ENCODE measurements at places on chromosomes 2 and 18.

- no peaks in the 10 kb centered on the region for H3K4me1 ChIP-seq
- H3K4me3 ChIP-seq, result no peak overlapping the region
- no peak for DNase-seq
- H3K27ac ChIP-seq, result no peak overlapping the region
These were observed 144.3 kb upstream of the SERTAD2 start for GRCh38 chr2:64797881-64798575.

DNA sequence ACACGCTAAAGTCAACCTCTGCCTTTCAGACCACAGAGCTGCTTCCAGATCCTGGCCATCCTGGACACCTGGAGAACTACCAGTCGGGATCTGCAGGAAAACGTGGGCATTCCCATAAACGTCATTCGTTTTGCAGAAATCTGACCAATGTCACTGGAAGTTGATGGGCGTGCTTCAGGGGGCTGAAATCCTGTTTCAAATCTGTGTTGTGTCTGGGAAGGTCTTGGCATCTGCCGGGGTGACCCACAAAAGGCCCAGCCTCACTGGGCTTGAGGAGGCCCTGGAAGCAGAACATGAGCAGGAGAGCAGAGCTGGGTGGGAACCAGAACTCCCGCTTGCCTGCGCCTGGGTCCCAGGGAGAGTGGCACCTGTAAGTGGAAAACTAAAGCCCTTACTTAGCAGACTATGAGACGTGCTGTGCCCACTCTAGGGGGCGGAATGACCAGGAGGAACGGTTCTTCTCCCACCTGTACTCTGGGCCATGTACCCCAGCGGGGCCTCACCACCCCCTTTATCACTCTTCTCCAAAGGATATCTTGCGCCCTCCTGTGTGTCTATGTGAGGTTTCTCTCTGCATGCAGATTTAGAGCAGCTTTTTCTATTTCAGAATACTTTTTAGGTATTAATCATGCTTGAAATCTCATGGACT, 200.9 kb downstream of the FAM210A start:
- H3K4me3 ChIP-seq, result no peak overlapping the region
- H3K36me3 ChIP-seq, result peaks cover 2% of the 10 kb centered on the region
- H3K4me1 ChIP-seq, result peaks cover 16% of the 10 kb centered on the region
- no peak overlapping the region for H3K27ac ChIP-seq
- DNase-seq, result no peak

GRCh38 chr2:28591711-28592335, 96.0 kb downstream of the PLB1 start:
- H3K4me1 ChIP-seq, result peaks cover 33% of the 10 kb centered on the region
- no peak overlapping the region for H3K27ac ChIP-seq
- DNase-seq, result no peak
- no peaks in the 10 kb centered on the region for H3K36me3 ChIP-seq

DNA sequence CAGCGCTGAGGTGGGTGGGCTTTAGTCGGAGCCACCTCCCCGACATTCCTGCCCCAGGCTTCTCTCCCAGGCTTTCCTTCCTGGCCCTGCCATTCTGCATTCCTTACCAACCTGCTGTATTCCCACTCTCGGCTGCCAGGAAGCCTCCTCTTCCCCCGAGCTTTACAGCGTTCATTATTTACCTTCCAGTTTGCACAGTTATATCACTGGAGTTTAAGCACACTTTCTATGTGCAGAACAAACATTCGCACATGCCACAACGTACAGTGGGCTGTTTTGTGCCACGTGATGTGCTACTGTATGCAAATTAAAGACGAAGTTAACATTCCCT, 246.3 kb downstream of the SOX11 start:
- H3K36me3 ChIP-seq, result no peaks in the 10 kb centered on the region
- no peak overlapping the region for H3K27ac ChIP-seq
- no peaks in the 10 kb centered on the region for H3K27me3 ChIP-seq
- H3K4me1 ChIP-seq, result no peaks in the 10 kb centered on the region

GRCh38 chr2:205865905-205866441, 183.7 kb downstream of the NRP2 start:
- no peaks in the 10 kb centered on the region for H3K36me3 ChIP-seq
- no peak for DNase-seq
- peaks cover 18% of the 10 kb centered on the region for H3K4me1 ChIP-seq
- no peak overlapping the region for H3K4me3 ChIP-seq

Measured in activated naive CD4-positive, alpha-beta T cell treated with anti-CD3 and anti-CD28 coated beads for 36 hours (primary cell).